ENCODE measurements at places on chromosomes 12 and 14.
A peak's percentile ranks its signal among the peaks of the same experiment; 100 is the strongest.

GRCh38 chr12:58616618-58617017, 303.7 kb downstream of the LRIG3 start:
- no peak for ATAC-seq

- no peak for ATAC-seq
These were observed 104.2 kb upstream of the RMST start for GRCh38 chr12:97358361-97358760.

DNA sequence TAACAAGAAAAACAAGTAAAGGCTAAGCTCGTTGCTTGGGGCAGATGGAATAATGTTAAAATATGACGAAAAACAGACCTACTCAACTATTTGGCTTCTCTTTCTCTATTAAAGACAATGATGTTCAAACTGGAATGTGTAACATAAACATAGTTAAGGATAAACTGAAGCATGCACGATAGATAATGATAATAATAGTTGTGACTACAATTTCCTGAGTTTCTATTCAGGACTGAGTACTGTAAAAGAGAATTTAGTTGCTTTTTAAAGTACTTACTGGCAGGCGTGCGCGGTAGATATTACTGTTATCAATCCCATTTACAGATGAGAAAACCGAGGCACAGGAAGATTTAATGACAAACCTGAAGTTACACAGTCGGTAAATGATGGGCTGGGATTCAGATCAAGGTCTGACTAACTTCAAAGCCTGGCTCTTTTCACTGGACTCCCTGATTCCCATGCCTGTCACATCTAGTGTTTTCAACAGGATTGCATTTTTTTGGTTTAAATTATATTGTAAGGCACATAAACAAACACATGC, 103.0 kb downstream of the CRADD start:
- ATAC-seq, result no peak

DNA sequence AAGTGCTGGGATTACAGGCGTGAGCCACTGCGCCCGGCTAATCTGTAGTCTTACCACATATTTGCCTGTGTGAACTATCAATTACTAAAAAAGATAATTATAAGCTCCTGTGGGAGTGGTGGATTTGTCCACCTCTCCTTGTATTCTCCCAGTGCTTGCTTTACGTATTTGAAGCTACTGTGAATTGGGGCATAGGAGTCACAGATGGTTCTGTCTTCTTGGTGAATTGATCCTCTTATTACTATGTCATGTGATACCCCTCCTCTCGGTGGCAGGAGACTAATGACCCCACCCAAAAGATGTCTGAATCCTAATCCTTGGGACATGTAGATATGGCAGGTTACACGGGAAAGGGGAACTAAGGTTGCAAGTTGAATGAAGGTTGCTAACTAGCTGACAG, 11.8 kb downstream of the GPR132 start:
- no peak for ATAC-seq

DNA sequence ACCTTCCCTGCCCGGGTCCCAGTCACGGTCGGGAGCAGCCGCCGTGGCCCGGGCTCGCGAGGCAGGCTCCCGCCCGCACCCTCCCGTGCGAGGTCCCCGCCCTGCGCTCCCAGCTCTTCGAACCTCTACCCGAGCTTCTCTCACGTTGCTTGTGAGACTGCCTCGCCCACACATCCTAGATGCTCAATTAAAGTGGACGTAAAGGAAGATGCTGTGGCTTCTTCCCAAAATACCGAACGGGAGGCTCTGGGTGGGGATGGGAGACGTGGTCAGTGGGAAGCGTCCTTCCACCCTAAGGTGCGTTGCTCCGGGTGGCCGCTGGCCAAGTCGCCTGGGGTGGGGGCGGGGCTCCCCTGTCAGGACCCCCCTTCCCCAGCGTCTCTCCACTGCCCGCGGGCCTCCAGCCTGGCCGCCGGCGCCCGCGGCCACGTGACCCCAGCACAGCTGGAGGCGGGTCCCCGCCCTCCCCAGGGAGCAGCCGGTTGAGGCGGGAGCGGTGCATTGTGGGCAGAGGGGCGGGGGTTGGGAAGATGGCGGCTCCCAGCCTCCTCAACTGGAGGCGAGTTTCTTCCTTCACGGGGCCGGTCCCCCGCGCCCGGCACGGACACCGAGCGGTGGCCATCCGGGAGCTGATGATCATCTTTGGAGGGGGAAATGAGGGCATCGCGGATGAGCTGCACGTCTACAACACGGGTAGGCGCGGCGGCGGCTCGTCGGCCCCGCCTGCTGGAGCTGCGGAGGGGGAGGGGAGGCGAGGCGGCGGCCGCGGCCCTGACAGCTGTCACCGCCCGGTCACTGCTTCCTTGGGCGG, at the start of gene HCFC2:
Gene HCFC2, plus strand, starts transcription at position 501 of the 811 bp plus-strand sequence. Its CDS starts 30 bp downstream, at position 531.
- peak; percentile 98 for ATAC-seq

DNA sequence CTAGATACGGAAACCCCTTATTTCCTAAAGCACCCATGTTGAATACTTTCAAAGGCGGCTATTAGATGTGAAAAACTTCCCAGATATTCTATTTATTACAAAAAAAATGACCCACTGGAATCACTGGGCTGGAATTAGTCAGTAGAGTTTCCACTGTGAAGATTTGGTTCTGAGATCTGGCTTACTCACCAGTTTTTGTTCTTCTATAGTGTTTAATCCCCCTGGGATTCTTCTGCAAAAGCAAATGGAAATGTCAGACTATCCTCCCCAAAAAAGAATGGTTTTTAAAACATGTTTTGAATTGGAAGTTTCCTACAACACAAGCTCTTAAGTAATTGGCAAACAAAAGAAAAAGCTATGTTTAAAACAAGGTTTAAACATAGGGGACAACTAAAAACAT, 166.4 kb downstream of the STXBP6 start:
- no peak for ATAC-seq

GRCh38 chr14:74620497-74620921, 8.5 kb upstream of the LTBP2 start:
- ATAC-seq, result no peak

DNA sequence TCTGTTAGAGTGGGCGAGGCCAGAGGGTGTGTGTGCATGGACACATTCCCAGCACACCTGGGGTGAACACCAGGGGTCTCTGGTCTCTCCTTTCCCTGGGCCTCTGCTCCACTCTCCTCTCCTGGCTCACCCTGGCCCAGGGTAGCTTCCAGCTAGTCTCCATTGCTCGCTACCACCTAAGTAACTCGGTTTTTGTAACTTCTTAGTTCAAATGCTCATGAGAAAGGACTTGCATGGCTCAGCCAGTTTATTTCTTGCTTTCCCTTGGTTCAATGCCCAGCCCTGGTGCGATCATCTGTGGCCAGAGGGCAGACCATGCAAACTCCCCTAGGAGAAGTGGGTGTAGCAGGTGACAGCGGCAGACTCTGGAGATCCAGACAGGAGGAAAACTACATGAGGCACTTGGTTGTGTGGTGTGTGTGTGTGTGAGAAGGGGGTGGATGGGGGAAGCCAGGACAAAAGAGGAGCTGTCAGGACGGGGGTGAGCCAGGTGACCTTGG, 8.9 kb upstream of the ACVR1B start:
- ATAC-seq, result no peak

GRCh38 chr14:26602902-26603301, 5.1 kb upstream of the NOVA1 start:
- ATAC-seq, result no peak

DNA sequence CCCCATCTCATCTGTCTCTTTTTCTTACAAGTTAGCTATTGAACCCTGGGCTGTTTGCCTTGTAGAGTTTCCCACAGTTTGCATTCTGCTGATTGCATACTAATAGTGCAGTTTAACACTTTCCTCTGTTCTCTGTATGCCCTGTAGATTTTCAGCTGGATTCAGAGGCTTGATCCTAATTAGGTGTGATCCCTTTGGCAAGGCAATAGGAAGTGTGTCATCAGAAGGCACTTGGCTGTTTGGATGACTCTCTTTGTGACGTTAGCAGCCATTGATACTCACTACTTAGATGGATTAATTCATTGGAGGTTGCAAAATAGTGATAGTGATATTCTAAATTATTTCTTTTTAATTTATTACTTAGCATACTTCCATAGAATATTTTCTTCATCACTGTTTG, 33.6 kb downstream of the FUT8 start:
- ATAC-seq, result no peak

GRCh38 chr14:102088012-102088792, 1.4 kb upstream of the HSP90AA1 start:
- ATAC-seq, result no peak

DNA sequence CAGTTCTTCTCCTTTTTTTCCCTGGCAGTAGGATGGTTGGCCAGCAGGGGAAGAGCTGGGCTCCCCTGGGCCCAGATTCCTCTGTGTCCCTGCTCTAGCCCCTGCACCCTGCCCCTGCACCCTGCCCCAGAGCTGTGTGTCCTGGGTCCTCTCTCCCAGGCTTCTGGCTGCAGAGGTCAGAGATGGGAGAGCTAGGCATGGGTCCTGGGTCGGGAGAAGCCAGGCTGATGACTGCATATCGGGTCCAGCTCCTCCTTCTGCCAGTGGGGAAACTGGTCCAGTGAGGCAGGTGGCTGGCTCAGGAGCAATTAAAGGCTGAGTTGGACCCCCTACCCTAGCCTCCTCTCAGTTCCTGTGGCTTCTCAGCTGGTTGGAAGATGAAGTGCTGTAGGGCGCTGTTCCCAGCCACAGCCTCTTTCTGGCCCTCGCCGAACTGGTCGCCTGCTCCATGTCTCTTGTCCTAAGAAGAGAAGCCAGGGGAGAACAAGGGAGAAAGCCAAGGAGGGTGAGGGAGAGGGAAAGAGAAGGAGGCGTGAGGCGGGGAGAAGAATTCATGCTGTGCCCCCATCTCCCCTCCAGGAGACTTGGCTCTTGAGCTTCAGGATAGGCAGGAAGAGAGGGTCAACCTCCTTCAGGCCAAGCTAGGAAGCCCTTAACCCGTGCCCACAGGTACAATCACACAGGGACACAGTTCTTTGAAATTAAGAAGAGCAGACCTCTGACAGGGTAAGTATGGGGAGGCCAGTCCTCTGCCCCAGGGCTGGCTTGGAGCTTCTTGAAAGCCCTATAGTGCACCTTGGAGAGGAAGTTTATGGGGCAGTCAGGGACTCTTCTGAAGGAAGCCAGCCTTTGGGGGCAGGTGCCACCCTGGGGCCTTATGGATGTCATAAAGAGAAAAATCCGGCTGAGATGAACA, 9.5 kb downstream of the VASH1 start:
- no peak for ATAC-seq

DNA sequence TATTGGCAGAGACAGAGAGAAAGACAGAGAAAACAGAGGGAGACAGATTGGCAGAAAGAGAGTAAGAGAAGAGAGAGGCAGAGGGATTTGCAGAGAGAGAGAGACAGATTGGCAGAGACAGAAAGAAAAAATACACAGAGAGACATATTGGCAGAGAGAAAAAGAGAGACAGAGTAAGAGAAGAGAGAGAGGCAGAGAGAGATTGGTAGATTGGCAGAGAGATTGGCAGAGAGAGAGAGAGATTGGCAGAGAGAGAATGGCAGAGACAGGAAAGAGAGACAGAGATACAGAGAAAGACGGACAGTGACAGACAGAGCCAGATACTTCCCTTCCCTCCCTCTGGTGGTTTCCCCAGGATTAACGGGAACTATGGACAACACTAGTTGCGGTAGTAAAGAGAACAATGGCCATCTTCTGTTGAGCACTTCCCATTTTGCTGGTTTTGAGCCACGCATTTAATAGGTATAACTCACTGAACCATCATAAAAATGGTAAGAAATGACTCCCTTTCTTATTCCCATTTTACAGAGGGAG, 2.6 kb upstream of the NOS1 start:
- ATAC-seq, result no peak

DNA sequence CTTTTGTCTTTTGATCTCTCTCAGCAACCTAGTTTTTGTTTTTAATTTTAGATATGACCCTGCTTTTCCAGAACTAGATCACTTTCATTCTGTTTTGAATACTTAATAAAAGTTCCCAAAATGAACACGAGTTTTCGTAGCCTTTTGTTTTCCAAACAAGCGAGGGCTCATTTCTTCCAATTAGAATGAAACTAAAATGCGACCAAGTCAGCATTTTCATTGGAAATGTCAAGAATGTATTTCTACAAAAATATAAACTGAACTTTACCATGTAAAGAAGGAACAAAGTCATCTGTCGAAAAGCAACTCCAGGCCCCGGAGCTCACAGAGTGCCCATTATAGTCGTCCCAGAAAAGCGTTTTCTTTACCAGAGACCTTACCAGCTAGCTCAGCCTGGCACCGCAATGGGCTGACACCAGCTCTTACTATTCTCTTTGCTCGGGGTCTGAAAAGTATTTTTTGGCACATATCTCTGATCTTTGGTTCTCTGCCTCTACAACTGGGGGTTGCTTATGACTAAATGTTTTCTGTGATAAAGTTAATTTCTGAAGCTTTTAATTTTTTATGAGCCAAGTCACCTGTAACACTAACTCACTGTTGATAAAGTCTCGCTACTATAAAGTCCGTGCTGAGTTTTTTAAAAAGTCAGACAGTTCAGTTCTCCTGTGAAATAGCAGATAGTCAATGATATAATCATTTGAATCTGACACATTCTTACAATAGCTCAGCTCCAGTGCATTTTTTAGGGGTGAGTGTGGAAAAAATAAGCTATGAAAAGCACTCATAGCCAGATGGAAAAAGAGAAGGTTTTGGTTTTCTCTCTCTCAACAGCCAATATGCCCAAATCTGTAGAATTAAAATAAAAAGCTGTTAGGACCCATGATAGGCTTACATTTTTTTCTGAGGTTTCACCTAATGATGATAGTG, 43.4 kb downstream of the SAMD4A start:
- ATAC-seq, result no peak

GRCh38 chr14:36293824-36294223, 26.6 kb downstream of the MBIP start:
- ATAC-seq, result no peak

GRCh38 chr14:61196792-61197191, 84.3 kb downstream of the TMEM30B start:
- no peak for ATAC-seq

DNA sequence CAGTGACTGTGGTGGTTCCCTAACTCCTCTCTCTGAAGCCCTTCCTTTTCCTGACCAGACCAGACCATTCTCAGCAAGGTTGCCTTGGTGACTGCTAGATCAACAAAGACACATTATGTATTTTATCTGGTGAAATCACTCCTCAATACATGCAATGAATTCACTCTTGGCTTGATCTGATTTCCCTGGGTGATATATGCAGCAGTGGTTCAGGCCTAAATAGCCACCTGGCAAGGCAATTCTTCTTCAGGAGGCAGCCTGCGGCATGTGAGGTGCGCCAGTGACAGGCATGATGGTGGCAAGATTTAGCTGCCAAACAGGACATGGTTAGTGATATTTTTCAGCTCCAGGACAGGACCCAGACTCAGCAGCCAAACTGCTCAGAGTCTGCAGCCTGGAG, 350.3 kb upstream of the CCDC196 start:
- no peak for ATAC-seq

GRCh38 chr12:112537710-112538396, 119.1 kb downstream of the PTPN11 start:
- ATAC-seq, result no peak

- peak; percentile 72 for ATAC-seq
These were observed 90.8 kb downstream of the LGMN start for GRCh38 chr14:92657457-92658142.

- ATAC-seq, result no peak
These were observed 48.2 kb upstream of the PNMA1 start for GRCh38 chr14:73762375-73762822.

GRCh38 chr12:49954863-49955830, 4.6 kb downstream of the AQP2 start:
- ATAC-seq, result peak; percentile 34

- no peak for ATAC-seq
These were observed 53.4 kb downstream of the PRKAB1 start for GRCh38 chr12:119721306-119721705.

GRCh38 chr14:74548881-74549280, 55.3 kb downstream of the ISCA2 start:
- peak; percentile 58 for ATAC-seq

GRCh38 chr14:97267509-97267908, 470.3 kb downstream of the VRK1 start:
- no peak for ATAC-seq

GRCh38 chr12:122523846-122524718, 2.7 kb downstream of the RSRC2 start:
- ATAC-seq, result no peak

Data from gastroesophageal sphincter (tissue), 4 donors.